ENCODE measurements at places on chromosomes 11 and 22. TPM values are rescaled to one million over a fixed set of nuclear protein-coding genes. Genes with fewer than 3 reads are reported as not detected.

The PRR5 gene
- 6.2 TPM for total RNA-seq

The HEPN1 gene
- not detected for total RNA-seq

The CYB5R2 gene
- 17.6 TPM for total RNA-seq

The NRXN2 gene
- total RNA-seq: 9.2 TPM

The PTPRCAP gene
- 1.1 TPM for total RNA-seq

The C22orf15 gene
- not detected for total RNA-seq

The TMEM151A gene
- 0.20 TPM for total RNA-seq

The ADORA2A gene
- total RNA-seq: 4.1 TPM

The SOX10 gene
- not detected for total RNA-seq

The HPS4 gene
- 26.5 TPM for total RNA-seq

The OR4D5 gene
- total RNA-seq: not detected

The IGLL1 gene
- not detected for total RNA-seq

The NKAPD1 gene
- total RNA-seq: 21.3 TPM

The PGM2L1 gene
- 1.1 TPM for total RNA-seq

The PLAAT4 gene
- 2.3 TPM for total RNA-seq

The MAPK8IP2 gene
- total RNA-seq: 0.39 TPM

The RBMXL2 gene
- not detected for total RNA-seq

The RFPL3 gene
- total RNA-seq: not detected

The BCO2 gene
- total RNA-seq: 0.78 TPM

The TMEM126B gene
- total RNA-seq: 48.5 TPM

The CBL gene
- 11.7 TPM for total RNA-seq

The KCNQ1OT1 gene
- total RNA-seq: 4.7 TPM

The SMTNL1 gene
- not detected for total RNA-seq

The NUDT22 gene
- 51.8 TPM for total RNA-seq

The DCHS1 gene
- total RNA-seq: 0.78 TPM

The APOL5 gene
- total RNA-seq: not detected

The GUCY1A2 gene
- 8.2 TPM for total RNA-seq

The NXPE1 gene
- not detected for total RNA-seq

The OR8D4 gene
- total RNA-seq: 0.37 TPM

The KLHDC7B gene
- not detected for total RNA-seq

The DDIAS gene
- 8.0 TPM for total RNA-seq

Measured in subcutaneous preadipocyte (primary cell).